D341Med (cell line): ENCODE measurements at places on chromosomes 5 and 9.

- no peak for DNase-seq
Observed at GRCh38 chr5:147876626-147877025, 1.9 kb upstream of the SCGB3A2 start.

- no peak for DNase-seq
Observed at GRCh38 chr9:16266648-16267276, 603.7 kb downstream of the BNC2 start.

GRCh38 chr5:76252437-76252836 is 150.6 kb upstream of the IQGAP2 start:
- no peak for DNase-seq

DNA sequence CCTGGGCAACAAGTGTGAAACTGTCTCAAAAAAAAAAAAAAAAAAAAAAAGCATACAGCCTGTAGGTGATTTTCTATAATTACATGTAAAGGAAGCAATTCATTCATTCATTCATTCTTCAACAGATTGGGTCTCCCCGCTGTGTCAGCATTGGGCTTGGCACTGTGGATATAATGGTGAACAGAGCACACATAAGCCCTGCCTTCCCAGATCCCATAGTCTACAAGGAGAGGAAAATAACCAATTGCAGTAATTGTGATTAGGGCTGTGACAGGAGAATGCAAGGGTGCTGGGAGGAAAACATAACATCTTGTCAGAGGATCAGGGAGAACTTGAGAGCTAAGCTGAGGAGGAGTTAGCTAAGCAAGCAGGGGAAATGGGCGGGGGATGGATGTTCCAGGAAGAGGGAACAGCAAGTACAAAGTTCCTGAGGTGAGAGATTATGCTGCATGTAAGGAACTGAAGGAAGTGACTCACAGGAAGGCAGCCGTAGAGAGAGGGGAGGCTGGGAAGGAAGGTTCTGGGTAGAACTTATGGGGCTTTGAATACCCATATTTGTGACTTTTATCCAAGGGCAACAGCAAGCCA is 24.0 kb upstream of the KLF9 start:
- no peak for DNase-seq

- no peak for DNase-seq
Observed at GRCh38 chr5:108989761-108990392, 242.2 kb downstream of the FER start.

DNA sequence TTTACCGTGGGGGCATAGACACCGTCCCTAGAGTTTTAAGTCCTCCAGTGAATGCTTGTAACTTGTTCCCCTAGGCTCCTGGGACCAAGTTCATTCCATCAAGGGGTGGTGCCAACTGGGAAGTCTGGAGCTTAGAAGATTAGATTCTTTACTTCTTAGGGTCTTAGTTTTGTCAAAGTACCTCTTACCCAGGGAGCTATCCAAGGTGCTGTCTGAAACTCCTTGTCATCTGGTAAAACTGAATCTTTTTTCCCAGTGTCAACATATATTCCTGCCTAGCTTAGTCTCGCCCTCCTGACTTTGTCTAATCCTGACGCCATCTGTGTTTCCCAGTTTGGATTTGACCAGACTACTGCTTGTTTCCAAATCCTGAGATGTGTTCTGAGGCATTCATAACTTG is 41.6 kb downstream of the MAMDC2 start:
- peak; percentile 70 for DNase-seq

DNA sequence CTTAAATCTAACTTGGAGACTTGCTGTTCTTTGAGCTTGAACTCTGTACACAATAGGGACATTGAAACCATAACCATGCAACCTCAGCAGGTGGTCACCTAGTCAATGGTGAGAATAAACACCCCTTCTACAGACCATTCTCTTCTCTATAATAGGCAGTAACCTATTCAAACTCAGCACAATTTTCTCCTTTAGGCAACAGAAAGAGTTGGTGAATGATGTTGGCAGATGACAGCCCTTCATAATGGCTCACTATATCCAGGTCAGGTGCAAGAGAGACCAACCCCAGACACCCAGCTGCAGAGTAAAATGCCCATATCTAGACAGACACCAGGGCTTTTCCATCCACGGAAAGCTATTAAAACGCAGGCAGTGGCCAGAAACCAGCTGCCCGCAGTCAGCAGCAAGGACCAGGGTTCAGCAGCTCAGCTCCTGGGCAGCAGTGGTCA is 106.7 kb downstream of the SERINC5 start:
- no peak for DNase-seq

GRCh38 chr5:167702014-167702413 is 589.4 kb upstream of the WWC1 start:
- no peak for DNase-seq

- DNase-seq: no peak
Observed at GRCh38 chr5:10323588-10324488, 16.1 kb upstream of the CMBL start.

DNA sequence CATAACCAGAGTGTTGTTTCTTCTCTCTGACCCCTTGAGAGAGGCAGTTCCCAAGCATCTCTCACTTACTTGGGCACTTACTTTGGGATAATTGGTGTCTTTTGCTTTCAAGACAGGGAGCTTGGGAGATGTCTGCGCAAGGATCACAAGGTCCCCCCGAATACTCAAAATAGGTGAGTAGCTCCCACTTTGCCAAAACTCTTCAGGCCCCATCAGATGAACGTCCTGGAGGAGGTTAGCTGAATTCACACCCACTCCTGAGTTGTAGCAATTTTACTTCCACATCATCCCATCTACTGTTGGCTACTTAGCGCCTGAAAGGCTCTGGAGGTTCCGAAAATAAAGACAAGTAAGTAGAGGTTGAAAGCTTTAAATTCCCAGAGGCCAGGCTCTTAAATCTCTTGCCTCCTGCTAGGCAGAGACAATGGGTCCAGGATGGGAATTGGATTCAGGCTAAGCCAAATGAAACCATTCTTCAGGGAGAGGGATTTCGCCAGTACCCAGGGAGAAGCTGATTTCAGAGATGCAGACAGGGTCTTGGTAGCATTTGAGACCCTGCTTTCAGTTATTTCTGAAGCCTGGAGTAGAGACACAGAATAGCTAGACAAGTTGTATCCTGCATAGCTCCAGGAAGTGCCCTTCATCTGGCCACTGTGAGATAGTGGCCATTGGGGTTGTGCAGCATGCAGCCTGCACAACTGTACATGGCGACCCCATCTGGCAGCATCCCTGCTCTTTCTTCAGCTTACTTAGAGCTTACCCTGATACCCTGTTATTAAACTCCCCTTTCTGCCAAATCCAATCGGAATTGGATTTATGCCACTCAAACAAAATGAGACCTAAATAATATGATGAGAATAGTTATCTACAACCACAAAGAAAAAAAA is 60.1 kb downstream of the BOD1 start:
- no peak for DNase-seq

DNA sequence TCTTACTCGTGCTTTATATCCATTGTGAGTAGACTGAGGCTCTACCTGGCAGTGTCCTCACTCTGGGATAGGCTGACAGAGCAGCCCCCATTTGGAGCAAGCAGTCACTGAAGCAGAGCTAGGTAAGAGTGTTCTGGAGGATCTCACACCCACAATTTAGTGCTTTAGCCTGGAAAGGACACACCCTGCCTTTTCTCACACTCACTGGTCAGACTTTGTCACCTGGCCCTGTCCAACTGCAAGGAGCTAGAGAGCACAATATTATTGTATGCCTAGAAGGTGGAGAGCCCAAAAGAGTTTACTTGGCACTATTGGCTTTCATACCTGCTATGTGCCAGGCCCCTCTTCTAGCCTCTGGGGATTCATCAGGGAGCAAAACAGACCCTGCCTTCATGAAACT is 141.9 kb downstream of the MAST4 start:
- DNase-seq: no peak

DNA sequence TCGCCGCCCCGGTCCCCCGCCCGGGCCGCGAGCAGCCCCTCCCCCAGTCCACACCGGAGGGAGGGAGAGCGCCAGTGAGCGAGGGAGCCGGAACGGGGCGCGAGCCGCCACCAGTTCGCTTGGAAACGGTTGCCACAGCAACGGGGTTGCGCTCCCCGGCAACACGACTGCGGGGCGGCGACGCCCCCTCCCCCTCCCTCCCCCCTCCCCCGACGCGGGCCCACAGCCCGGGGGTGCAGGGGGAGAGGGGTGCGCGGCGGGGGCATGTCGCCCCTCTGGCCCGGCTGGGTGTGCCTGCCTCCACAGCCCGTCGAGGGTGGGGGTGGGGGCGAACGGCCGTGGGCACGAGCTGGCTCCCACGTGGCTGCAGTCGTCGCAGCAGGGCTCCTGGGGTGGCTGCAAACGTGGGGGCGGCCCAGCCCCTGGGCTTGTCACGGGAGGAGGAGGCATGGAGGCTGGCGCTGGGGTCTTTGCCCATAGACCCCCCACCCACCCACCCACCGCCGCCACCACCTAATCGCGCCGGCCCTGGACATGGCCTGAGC is 524 bp downstream of the PRR7 start:
- peak; percentile 86 for DNase-seq

- no peak for DNase-seq
Observed at GRCh38 chr5:121745407-121745806, 106.3 kb upstream of the FTMT start.

DNA sequence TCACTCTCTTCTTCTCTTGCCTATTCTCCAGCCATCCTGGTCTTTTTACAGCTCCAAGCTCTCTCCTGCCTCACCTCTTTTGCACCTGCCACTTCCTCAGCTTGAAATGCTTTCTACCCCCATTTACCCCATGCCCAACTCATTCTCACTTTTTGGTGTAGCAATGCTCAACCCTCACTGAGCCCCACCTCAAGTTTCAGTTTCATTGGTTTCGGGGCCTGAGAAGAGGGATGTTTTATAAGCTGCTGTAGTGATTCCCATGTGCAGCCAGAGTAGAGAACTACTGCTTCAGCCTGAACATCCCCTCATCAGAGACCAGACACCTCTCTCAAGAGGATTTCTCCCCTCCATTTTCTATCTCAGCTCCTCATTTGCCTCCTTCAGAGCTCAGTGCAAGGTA is 45.2 kb upstream of the FYB1 start:
- no peak for DNase-seq

- DNase-seq: peak; percentile 59
Observed at GRCh38 chr5:42583322-42583721, 160.1 kb downstream of the GHR start.

- no peak for DNase-seq
Observed at GRCh38 chr9:134655101-134655500, 13.5 kb downstream of the COL5A1 start.

DNA sequence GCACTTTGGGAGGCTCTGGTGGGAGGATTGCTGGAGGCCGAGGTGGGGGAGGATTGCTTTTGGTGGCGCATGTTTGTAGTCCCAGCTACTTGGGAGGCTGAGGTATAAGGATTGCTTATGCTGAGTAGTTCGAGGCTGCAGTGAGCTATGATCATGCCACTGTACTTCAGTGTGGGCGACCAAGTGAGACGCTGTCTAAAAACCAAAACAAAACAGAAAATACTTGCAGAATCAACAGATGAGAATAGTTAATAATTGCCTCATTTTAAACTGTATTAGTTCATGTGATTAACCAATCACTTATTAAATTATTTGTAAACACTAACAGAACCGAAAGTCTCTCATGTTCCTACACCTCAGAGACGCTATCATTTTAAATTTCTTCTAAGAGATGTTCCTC is 118.1 kb downstream of the CCDC171 start:
- DNase-seq: no peak

- no peak for DNase-seq
Observed at GRCh38 chr5:158856291-158856690, 243.4 kb downstream of the EBF1 start.

GRCh38 chr9:133845440-133845839 is 107.3 kb upstream of the SARDH start:
- no peak for DNase-seq

- DNase-seq: no peak
Observed at GRCh38 chr5:172575816-172576545, 65.1 kb upstream of the NEURL1B start.

DNA sequence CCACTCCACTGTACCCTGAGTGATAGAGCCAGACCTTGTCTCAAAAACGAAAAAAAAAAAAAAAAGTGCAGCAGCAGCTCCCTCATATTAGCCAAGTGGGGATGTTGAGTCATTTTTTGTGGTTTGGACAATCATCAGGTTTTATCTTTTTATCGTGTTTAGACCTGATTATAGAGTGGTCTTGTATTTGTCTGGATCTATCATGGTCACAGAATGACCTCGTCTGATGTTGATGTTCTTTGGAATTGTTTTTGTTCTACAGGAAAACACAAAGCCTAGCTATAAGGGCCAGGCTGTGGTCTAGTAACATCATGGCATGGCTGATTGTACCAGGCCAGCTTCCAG is 1.6 kb upstream of the FBXW11 start:
- no peak for DNase-seq

DNA sequence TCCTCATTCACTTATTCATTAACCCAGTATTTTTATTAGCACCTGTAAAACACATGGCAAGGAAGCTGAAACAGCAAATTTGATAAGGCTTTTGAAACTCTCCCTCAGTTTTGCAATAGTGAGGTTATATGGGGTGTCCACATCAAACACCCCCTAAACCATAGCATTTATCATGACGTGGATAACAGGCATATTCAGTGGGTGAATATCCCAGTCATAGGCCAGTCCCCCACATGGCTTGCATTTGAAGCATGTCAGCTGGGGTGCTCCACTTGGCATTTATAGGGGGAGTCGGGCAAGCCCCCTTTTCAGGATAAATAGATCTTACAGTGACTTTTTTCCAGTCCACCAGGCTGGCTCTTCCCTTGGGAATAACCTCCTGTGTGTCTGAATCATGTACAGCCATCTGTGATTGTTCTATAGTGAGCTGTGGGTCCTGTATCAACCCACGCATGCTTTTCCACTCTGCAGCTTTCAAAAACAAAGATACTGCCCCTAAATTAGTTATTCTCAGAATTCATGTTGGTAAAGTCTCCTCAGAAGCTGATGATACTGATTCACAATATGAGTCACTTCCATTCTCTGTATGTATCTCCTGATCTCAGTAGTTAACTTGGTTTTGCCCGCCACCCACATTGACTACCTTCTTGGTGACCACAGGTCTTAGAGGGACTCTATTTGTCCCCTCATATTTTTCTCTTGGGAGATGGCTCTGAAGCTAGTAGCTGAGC is 84.4 kb upstream of the SPIN1 start:
- DNase-seq: no peak

- DNase-seq: no peak
Observed at GRCh38 chr5:3010301-3010952, 258.9 kb upstream of the IRX2 start.

DNA sequence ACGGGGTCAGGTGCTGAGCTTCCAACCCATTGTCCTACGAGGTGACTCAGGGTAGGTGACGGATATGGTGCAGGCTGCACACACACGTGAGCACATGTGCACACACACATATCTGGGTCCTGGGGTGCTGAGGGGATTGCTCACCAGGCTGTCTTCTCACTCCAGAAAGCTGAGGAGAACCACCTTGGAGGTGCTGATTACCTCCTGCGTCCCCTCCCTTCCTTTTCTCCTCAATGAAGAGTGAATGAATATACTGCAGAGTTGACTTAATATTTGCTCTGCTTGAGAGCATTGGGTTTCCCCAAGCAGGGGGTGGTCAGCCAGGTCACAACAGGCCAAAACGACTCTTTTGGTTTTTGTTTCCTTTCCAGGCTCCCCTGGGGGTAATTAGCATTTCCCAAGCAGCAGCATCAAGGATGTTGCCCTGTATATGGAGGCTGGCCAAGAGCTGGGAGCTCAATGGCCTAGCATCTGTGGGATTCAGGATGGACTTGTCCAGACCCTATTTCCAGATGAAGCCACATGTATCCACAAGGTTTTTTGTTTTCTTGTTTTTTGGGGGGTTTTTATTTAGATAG is 49.7 kb downstream of the PDZD2 start:
- DNase-seq: no peak
